ENCODE measurements at places on chromosomes 1 and 21.
A peak's percentile ranks its signal among the peaks of the same experiment; 100 is the strongest.

DNA sequence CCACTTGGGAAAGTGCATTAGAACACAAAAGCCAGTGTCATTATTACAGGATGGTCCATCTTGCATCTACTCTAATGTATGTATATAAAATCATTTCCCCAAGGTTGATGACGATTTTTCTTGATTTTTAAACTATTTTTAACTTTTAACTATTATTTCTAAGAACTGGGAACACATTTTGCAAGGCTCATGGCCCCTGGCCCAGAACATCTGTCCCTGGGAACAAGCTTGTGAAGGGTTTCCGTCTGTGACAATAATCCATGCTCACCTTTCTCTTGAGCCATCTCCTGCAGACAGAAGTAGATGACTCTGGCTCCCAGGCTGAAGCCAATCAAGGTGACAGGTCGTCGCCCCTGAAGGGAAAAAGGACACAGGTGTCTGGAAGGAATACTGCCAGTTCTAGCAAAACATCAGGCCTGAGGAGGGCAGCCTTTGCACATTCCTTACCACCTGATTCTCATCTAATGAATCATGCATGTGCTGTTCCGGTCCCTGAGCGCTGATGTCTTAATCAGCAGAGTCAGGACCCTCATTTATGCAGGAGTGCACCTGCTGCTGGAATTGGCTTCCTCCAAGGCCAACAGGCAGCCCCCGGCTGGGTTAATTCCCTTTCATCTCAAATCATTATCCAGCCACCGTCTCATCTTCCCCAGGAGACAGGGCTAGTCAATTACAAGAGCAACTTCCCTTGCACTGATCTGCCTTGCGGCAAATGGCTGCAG is 62.5 kb downstream of the TMCO4 start:
- no peak for DNase-seq

DNA sequence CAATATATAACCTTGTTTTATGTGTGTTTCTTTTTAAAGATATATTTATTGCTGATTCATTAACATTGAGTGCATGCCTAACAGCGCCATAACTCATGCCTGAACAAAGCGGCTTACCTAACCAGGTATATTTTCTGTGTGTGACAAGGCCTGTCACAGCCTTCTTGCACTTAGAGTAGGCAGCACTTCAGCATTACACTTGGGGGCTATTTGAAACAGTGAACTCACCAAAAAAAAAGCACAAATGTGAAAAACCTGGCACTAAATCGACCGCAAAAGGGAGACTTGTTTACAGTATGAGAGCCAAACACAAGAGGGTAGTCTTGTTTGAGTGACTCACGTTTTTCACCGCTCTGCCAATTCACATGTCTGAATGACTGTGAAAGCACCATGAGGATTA is 111.7 kb downstream of the DISP1 start:
- DNase-seq, result peak; percentile 19

DNA sequence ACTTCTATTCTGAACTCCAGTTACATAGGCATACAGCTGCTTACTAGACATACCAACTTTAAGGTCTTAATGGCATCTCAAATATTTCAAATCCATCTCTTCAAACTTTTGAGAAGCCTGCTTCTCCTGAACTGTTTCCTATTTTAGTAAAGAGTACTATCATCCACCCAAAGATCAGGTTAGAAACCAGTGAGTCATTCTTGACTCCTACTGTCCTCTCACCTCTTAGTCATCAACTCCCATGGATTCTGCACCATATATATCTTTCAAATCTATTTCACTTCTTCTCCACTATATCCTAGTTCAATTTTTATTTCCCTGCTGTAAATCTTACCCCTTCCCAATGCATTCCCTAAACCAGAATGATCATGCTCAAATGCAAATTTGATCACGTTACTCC is 18.1 kb upstream of the BEND5 start:
- no peak for DNase-seq

DNA sequence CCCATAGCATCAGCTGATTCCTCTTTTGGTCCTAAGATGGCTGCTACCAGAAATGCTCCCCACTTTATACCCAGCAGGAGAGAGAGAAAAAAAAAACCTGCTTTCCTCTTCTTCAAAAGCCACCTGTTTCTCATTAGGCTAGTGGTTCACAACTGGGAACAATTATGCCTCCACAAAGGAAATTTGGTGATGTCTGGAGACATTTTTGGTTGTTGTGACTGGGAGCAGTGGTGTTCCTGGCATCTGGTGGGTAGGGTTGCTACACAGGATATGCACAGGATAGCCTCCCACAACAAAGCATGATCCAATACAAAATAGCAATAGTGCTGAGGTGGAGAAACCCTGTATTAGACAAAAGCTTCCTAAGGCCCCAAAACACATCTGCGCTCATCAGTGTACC is 38.5 kb upstream of the SGIP1 start:
- DNase-seq, result no peak

DNA sequence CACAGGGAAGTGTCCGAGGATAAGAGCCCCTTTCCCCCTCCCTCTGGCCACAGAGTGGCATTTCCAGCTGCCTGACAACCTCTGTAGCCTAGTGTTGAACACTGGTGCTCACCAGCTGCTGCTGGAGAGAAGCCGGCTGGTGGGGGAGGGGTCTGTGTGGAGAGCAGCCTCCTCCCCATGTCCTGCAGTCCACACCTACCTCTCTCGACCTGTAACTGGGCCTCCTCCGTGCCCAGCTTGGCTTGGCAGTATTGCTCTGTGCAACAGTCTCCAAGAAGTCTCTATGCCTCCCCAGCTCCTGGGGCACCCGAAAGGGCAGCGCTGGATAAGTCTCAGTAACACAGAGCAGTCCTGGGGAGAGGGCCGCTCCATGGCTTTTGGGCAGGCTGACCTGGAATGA is 17.0 kb downstream of the PAPPA2 start:
- no peak for DNase-seq

- no peak for DNase-seq
Measured at GRCh38 chr1:17725084-17725719, 29.9 kb upstream of the ACTL8 start.

- no peak for DNase-seq
Measured at GRCh38 chr1:3491291-3492246, 37.1 kb downstream of the ARHGEF16 start.

GRCh38 chr1:15187175-15188129 is 33.9 kb downstream of the TMEM51 start:
- no peak for DNase-seq

DNA sequence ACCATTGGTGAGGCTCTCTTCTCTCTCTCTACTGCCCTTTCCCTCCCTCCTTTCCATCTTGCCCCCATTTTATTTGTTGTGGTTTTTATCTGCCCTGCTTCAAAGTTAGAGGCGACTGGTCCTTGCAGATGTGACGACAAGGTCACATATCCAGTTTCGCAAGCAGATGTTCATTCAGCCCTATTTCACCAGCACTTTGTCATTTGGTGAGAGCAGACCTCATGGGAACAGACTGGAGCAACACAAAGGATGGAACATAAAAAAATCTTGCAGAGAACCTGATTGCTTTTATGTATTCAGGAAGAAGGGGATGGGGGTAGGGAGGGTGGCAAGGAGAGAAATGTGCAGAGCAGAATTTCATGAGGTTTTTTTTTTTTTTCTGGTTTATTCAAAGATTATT is 84.3 kb downstream of the ELAVL4 start:
- DNase-seq, result no peak

GRCh38 chr1:40258445-40258769 is 371 bp downstream of the ZMPSTE24 start:
- DNase-seq, result no peak

- DNase-seq, result no peak
Measured at GRCh38 chr1:78426408-78426807, 64.4 kb upstream of the PTGFR start.

DNA sequence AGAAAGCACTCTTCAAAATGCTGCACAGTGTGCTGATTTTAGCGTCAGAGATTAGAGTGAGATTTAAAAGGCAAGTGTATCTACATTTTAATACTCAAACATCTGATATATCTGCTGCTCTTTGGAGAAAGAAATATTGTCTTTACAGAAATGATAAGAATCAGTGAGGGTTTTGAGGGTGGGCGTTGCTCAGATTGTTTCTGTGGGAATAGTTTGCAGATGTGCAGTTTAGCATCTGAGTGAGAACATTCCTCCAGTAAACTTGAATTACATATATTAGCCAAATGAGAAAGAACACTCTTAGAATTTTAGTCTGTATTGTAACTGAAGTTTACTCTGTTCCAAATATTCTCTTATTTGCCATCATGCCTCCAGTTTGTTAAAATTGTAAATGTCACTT is 549.2 kb downstream of the NEGR1 start:
- no peak for DNase-seq

- no peak for DNase-seq
Measured at GRCh38 chr1:241263346-241263745, 93.7 kb downstream of the RGS7 start.

DNA sequence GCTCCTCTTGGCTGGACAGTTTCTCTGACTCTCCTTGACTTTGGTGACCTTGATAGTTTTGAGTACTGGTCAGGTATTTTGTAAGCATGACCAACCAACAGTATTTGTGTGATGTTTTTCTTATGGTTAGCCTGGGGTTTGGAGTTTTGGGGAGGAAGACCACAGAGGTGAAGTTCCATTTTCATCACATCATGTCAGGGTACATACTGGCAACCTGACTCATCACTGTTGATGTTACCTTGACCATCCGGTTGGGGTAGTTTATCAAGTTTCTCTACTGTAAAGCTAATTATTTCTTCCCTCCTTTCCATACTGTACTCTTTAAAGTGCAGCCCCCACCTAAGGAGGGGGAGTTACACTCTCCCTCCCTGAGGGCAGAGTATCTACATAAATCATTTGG is 13.4 kb downstream of the OSCP1 start:
- DNase-seq, result no peak

DNA sequence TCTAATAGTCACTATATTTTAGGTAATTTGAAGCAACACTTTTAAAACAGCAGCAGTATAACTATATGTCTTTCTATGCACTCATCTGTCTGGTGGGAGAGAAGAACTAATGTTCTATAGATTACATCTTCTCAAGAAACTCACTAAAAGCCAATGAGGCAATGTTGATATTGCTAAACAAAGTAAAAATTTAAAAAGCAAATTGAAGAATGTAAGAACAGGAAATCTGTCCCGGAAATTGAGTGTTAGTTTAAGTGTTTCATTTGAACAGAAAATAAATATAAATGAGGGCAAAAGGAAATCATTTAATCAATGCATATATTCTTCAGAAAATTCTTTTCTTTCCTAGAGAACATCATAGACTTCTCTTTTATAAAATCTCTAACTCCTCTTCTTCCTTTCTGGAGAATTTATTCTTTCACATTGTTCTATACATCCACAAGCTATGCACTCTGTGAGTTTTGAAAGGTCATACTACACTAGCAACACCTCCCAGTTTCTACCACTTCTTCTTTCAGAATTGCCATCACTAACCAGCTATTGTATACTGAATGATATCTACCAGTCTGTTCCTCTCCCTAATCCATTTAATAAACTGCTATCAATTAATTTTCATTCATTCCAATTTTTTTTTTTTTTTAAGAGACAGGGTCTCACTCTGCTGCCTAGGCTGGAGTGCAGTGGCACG is 153.0 kb downstream of the USH2A start:
- no peak for DNase-seq

DNA sequence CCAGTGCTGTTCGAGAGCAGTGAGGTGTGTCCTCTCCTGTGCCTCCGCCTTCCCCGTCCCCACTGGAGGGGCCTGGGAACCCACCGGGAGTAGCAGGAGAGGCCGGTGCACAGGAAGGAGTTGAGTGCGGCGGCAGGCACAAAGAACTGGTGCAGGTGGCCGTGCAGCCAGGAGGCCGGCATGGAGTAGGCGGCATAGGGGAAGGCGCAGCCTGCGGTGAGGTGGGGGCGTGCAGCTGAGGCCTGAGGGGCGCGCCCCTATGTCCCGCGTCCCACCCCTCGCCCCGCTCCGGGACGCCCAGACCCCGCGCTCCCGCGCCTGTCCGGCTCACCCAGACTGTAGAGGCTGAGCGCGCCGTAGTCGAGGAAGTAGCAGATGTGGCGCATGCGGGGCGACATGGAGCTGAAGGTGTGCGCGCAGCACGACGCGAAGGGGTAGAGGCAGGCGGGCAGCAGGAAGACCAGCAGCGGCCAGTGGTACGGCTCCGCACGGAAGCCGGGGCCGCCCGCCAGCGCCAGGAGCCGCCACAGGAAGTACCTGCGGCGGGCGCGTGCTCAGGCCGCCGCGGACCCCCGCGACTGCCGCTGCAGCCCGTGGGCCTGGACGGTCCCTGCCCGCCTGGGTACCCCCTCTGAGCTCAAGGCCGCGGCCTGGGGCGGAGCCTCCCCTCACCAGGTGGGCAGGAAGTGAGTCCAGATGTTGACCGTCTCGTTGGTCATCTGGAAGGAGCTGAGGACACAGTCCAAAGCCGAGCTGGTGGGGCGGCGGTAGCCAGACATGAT is 2.2 kb downstream of the PAQR6 start:
- DNase-seq, result peak; percentile 14

GRCh38 chr1:155011437-155012025 is 8.9 kb downstream of the ZBTB7B start:
- DNase-seq, result no peak

GRCh38 chr1:175861626-175862367 is 118.4 kb upstream of the TNR start:
- no peak for DNase-seq

- no peak for DNase-seq
Measured at GRCh38 chr1:60973668-60974067, 108.7 kb upstream of the NFIA start.

DNA sequence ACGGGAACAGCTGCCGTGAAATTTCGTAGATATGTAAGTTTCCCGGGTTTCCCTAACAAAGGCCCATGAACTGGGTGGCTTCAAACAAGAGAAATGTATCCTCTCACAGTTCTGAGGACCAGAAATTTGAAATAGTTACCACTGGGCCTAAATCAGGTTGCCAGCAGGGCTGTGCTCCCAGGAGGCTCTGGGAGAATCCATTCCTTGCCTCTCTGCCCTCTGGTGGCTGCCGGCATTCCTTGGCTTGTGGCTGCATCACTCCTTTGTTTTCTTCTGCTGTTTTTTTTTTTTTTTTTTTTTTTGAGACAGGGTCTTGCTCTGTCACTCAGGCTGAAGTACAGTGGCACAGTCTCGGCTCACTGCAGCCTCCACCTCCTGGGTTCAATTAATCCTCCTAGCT is 23.7 kb downstream of the UMODL1 start:
- DNase-seq, result no peak

DNA sequence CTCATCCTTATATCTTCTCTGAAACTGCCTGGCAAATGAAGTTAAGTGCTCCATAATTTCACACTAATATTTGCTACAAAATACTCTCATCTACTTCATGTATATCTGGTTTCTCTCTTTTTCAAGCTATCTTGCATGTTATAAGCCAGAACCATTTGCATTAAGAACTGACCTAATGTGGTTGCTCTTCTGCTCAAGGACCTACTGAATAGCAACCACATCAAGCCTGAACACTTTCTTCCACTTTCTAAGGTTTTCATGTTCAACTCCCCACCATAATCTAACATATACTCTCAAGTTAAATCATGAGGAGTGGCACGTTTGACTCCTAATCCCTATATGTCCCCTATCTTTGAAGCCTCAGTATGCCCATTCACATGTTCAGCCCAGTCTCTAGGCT is 27.2 kb downstream of the RGS1 start:
- no peak for DNase-seq

GRCh38 chr1:240000634-240001033 is 91.0 kb upstream of the FMN2 start:
- no peak for DNase-seq

- DNase-seq, result no peak
Measured at GRCh38 chr1:59761443-59761842, 53.3 kb upstream of the HOOK1 start.

GRCh38 chr1:118007391-118007790 is 77.9 kb downstream of the WDR3 start:
- no peak for DNase-seq
